ENCODE measurements at places on chromosomes 11 and 22.

DNA sequence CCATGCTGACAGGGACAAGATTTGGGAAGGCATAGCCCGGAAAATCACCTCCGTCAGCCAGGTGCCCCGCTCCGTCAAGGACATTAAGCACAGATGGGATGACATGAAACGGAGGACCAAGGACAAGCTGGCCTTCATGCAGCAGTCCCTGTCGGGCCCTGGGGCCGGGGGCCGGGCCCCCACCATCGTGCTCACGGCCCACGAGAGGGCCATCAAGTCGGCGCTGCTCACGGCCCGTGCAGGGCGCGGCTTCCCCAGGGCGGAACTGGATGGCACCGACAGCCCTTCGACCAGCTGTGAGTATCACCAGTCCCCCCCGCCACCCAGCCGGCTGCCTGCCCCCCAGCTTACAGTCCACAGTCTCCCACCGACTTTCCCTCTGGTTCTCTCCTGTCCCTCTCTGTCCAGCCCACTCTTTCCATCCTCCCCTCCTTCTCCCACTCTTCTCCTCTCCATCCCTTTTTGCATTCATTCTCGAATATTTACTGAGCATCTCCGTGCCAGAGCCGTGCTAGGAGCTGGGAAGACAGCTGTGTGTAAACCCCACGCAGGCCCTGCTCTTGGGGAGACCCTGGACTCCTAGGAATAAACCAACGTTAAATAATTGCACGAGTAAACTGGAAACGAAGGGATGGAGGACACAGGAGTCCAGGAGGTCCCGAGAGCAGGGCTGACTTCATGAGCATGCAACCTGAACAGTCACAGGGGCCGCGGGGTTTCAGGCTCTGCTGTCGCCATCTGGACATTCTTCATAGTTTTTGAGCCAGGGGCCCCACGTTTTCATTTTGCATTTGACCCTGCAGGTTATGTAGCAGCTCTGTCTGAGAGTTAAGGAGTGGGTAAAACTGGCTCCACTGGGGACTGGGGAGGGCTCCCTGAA lies 62.8 kb downstream of the PRDM11 start:
- DNase-seq, result no peak

- no peak for DNase-seq
These were observed 79.1 kb downstream of the MSANTD4 start for GRCh38 chr11:105942921-105943320.

- no peak for DNase-seq
These were observed 342.1 kb downstream of the CTTN start for GRCh38 chr11:70740488-70740851.

GRCh38 chr22:30198152-30198825 lies 48.3 kb downstream of the LIF start:
- no peak for DNase-seq

DNA sequence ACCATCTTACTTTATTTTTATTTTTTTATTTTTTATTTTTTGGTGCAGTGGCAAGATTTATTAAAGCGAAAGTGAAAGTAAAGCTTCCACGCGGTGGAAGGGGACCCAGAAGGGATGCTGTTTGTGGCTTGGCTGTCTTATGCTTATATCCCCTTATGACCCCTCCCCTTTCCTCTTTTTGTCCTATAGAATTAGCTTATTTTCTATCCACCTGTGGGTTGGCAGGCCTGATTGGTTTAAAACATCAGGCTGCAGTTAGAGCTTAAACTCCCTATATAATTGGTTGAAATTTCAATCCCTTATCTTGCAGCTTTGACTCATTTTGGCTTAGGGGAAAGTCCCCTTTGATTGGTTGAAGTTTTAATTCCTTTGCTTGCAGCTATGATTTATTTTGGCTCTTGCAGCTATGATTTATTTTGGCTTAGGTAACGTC lies 50.5 kb downstream of the NNMT start:
- no peak for DNase-seq

GRCh38 chr11:57778318-57779037 lies 16.9 kb downstream of the CTNND1 start:
- DNase-seq, result no peak

DNA sequence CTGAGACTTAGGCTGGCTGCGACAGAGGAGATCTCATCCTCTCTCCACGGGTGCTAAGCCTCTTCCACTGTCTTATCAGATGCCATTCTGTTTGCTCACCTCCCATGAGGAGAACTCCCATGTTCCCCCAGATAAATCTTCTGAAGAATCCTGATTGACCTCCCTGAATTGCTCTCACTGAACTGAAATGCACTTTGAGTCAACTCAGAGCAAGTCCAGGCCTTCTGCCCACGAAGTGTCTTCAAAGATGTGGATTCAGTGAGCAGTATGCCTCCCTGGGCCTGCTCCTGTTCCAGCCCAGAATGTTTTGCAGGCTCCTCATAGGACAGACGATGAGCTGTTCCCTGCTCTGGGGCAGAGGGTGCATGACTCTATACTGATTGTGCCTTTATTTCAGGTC lies 17.4 kb downstream of the TUB start:
- no peak for DNase-seq

DNA sequence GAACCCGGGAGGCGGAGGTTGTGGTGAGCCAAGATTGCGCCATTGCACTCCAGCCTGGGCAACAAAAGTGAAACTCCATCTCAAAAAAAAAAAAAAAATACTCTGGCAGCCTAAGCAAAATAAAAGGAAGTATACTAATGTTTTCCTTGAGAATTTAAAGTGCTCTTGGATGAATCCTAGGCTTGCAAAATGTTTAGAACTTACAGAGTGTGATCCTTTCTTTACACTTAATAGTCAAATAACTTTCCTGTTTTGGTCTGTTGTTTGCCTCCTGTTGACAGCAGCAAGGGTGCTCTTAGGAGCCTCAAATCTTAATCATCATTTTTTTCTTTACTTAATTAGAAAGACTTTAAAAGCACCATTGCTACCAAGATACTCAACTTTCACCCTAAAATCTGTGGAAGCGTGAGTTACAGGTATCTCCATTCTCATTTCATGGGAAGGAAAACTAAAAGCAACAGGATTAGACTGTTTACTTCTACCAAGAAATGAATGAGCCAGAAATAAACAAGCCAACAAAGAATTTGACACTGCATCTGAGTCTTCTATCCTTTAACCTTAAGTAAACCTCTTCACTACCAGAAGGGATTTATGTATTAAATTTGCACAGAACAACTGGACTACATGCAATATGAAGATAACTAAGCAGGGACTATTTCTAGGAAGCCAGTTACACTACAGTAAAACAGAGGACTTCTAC lies 38.7 kb upstream of the CRTAM start:
- no peak for DNase-seq

DNA sequence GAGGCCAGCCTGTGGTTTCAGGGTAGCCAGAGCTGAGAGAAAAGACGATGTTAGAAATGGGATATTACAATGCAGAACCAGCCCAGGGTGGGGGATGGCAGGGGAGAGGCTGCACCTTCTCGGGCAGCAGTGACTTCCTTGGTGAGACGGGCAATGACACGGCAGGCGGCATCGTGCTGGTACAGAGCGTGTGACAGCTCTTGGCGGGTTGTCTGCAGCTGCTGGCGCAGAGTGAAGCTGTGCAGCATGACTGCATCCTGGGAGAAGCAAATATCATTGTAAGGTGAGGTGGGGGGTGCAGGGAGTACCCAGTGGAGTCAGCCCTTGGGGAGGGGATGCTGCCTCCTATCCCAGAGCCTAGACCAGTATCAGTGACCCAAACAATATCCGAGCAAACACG lies 3.8 kb downstream of the PRPF19 start:
- no peak for DNase-seq

DNA sequence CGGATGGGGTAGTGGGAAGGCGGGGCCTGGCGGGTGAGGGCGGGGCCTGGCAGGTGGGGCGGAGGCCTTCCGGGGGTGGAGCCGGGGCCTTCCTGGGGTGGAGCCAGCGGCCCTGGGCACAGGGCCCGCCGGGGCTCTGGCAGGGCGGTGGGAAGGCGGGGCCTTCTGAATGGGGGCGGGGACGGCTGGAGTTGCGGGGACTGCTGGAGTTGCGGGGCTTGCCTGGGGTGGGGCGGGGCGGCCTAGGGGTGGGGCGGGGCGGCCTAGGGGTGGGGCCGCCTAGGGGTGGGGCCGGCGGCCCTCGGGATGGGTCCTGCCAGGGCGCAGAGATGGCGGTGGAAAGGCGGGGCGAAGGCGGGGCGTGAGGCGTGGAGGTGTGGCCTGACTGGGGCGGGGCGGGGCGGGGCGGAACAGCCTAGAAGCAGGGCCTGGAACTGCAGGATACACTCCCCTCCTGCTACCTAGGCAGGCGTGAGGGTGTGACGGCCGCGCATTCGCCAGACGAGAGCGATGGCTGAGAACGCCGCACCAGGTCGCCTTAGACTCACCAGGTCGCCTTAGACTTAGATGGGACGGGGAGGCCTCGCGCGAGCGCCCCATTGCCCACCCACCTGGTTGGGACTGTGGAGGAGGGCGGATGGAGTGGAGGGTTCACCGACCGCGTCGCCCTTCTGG lies 19.3 kb downstream of the RRP7A start:
- DNase-seq, result peak; percentile 99

GRCh38 chr22:33757041-33757801 lies 163.1 kb downstream of the LARGE1 start:
- no peak for DNase-seq

DNA sequence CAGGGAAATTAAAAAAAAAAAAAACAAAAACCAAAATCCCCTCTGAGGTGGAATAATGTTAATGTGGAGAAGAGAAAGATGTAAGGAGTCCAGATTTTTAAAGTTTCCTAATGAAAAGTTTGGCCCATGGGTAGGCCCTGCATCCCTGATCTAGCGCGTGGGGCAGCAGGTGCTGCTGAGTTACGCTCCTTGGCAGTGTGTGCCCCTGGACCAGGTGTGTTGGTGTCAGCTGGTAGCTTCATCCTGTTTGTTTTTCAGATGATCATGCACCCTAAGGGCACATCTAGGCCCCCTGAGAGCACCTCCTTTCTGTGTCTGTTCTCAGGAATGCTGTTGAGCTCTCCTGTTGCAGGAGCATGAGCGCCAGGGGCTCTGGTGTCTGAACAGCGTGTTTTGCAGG lies 6.7 kb downstream of the DGCR8 start:
- no peak for DNase-seq

DNA sequence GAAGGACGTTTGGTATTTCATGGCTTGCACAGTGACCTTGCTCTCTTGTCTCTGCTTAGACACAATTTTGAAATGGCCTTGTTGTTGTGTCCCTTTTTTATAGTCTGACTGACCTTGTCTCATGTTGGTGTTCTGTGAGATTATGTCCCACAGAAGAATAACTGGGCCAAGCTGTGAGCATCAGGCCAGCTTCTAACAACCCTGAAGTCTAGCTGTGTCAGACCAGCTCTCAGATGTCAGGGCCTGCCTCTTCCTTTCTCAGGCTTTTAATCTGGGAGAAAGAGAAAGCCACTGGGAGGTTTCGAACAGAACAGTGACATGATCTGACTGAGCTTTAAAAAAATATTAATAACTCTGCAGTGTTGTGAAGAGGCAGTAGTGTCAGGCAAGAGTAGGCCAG lies 2.0 kb upstream of the UEVLD start:
- no peak for DNase-seq

- DNase-seq, result no peak
These were observed 20.0 kb downstream of the POLR3H start for GRCh38 chr22:41524251-41524661.

DNA sequence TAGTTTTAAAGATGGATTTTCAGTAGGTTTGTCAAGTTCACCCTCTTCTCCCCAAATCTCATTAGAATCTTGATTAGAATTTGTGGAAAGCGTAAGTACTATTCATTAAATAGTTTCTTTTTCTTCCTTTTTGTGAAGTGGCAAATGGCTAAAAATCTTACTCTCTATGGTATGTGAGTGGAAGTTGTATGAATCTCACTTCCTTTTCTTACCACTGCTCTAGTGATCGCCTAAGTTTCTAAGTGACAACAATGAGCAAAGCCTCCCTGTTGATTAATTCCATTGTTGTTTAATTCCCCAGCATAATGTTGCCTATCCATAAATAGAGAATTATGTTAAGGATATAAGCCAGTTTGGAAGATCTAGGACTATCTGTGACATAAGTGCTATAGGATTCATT lies 82.7 kb downstream of the PGR start:
- no peak for DNase-seq

All from GM19239 (cell line).